ENCODE measurements at places on chromosomes 2 and 18.

- no peak for DNase-seq
These were observed 152.2 kb downstream of the ALPK2 start for GRCh38 chr18:58476516-58477256.

GRCh38 chr2:151051574-151052220, 210.0 kb downstream of the RBM43 start:
- peak; percentile 44 for DNase-seq

DNA sequence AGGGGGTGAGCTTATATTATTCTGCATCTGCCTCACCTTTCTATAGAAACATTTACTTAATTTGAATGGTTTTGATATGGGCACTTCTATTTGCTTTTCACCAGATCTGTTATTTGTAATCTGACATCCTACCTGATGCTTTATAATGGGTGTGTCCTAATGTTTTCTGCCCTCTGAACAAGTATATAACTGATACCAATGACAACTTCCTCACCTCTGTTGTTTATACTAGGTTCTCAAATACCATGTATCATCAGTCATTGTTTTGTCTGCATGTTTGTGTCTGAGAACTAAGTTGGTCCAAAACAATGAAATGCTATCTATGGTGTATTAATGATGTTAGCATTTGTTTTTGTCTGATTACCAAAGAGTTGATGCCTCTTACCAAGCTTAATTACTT, 45.8 kb downstream of the ITGA6 start:
- DNase-seq = no peak

DNA sequence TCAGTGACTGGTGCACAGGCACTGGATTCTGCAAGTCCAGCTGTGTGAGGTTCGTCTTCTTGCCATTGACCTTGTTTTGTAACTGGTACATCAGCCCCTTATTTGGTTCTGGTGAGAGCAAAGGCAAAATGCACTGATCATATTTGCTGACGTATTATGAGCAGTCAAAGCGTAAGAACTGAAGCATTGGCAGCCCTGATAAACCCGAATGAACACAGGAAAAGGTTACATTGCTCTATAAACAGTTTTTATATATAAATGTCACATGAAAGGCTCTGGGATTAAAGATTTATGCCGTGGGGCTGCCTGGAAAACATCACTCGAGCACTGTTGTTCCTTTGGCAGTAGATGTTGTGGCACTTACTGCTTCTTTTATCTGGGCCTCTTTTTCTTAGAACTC, 167.9 kb downstream of the IRS1 start:
- no peak for DNase-seq

- DNase-seq = no peak
These were observed 61.2 kb upstream of the FZD5 start for GRCh38 chr2:207830778-207831438.

- no peak for DNase-seq
These were observed 134.9 kb upstream of the REV1 start for GRCh38 chr2:99624677-99625076.

GRCh38 chr2:38886063-38886462, 3.6 kb upstream of the ARHGEF33 start:
- no peak for DNase-seq

GRCh38 chr2:168156661-168157060, 90.7 kb downstream of the STK39 start:
- DNase-seq = no peak

GRCh38 chr2:121826036-121826435, 70.6 kb downstream of the TSN start:
- DNase-seq = no peak

DNA sequence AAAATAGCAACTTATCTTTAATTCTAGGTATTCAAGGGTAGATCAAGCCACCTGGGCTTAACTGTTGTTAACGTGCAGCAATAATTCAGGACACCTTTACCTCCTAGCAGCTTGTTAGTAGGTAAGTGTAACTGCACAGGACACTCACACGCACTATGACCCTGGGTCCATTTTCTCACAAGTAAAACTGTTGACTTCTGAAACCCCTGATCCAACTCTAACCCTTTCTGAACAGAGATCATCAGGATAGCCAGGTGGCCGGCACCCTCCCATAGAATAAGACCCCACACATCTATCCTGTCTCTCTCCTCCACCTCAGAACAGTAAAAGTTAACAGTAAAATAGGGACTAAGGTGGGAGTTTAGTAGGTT, 610 bp downstream of the SPC25 start:
- no peak for DNase-seq

GRCh38 chr2:12884713-12885282, 168.1 kb downstream of the TRIB2 start:
- DNase-seq = no peak

DNA sequence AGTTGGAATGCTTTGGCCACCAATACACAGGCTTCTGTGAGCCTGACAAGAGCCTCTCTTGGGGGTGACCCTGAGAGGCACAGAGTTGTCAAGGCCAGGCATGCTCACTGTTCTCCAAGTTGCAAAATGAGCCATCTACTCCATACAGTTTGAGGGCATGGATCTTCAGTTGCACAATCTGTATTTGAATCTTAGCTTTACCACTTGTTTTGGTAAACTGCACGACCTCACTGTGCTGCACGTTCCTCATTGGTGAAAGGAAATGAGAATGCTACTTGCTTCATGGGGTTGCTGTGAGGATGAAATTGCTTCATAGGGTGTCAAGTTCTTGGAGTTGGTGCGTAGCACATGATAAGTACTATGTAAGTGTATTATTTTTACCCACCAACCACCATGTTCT, 12.0 kb upstream of the HAAO start:
- DNase-seq = no peak

GRCh38 chr2:85057226-85057962, 75.8 kb upstream of the TCF7L1 start:
- no peak for DNase-seq

DNA sequence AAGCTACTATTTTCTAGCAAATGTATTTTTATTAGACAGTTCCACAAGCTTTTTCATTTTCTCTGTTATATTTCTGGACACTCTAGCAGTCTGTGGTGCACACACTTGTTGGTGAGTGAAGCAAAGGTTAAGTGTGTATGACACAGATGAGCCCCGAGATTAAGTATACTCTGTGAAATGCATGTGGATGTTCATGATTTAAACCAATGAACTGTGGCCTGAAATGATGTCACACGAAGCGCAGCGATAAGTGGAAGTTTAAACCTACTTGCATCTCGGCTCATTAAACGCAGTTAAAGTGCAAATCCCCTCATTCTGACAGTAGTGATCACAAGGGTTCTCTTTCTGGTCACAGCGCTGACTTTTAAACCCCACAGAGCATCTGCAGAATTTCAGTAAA, 1488.8 kb upstream of the NXPH2 start:
- no peak for DNase-seq

GRCh38 chr2:109644571-109645275, 30.6 kb downstream of the SOWAHC start:
- DNase-seq = no peak

DNA sequence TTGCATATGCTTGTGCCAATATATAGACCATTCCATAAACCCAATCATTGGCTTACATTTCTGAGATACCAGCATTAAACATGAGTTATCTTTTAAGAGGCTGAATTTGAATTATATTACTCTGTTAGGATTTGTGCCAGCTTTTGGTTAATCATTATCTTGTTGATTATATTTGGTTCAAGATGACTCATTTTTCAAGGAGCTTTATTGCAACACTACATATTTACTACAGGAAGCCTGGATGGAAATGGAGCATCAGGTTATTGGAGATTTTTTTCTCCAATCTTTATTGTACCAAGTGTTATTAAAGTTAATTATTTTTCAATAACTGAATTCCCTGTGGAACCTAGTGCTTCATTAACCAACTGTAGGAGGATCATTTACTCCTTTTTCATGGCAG, 26.4 kb downstream of the EML4 start:
- no peak for DNase-seq

DNA sequence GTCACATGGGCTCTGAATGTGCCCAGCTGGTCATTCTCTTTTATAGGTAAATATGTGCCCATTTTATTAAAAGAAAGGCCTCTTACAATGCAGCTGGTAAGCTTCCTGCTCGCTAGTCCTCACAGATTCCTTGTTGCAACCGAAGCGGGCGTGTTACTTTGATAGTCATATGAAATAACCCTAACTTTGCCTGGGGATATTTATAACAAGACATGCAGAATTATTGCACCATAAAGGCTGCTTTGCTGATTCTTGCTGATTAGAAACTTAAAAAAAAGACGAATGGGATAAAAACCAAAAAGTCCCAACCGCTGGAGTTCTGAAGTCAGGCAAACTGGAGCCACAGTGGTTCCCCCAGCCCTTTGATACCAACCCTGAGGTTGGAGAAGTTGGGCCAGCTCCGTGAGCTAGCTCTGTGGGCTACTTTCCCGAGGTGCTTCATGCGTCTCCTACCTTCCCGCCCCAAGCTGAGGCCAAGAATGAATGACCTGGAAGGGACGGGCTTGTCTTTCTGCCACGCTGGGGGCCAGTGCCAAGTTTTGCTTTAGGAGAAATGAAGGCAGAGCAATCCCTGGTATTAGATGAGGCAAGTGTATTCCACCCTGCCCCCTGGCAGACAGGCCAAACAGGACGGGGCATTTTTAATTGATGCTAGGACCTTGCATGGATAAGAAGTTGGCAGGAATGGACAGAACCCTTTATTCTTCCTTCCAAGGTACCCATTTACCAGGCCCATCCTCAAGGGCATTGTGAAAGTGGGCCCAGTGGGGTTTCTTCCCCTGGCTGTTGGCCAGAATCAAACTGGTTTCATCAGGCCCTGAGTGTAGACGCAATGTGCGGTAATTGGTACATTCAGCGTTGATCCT, 140.4 kb downstream of the KCTD1 start:
- DNase-seq = no peak

GRCh38 chr2:99035920-99036319, 99.9 kb upstream of the CRACDL start:
- DNase-seq = no peak

GRCh38 chr2:148794558-148794957, 80.5 kb upstream of the KIF5C start:
- no peak for DNase-seq

GRCh38 chr2:41970988-41971660, 76.7 kb upstream of the PKDCC start:
- DNase-seq = no peak

GRCh38 chr2:624096-624495, 53.1 kb downstream of the TMEM18 start:
- DNase-seq = no peak

- no peak for DNase-seq
These were observed 89.3 kb downstream of the PARD3B start for GRCh38 chr2:204634564-204634963.

DNA sequence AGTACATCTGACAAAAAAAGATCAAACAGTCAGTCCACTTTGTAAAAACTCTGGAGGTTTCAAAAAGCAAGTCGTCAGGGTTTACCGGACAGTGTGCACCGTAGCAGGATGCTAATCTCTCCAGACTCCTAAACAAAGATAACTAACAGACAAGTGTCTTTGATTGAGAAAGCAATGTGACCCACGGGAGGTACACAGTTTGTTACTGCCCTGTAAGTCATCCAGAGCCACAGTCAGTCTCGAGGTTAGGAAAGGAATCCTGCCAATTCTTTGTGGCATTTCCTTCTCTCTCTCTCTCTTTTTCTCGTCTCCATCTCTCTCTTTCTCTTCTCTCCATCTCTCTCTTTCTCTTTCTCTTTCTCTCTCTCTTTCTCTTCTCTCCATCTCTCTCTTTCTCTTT, 42.8 kb downstream of the LRRTM4 start:
- DNase-seq = no peak

DNA sequence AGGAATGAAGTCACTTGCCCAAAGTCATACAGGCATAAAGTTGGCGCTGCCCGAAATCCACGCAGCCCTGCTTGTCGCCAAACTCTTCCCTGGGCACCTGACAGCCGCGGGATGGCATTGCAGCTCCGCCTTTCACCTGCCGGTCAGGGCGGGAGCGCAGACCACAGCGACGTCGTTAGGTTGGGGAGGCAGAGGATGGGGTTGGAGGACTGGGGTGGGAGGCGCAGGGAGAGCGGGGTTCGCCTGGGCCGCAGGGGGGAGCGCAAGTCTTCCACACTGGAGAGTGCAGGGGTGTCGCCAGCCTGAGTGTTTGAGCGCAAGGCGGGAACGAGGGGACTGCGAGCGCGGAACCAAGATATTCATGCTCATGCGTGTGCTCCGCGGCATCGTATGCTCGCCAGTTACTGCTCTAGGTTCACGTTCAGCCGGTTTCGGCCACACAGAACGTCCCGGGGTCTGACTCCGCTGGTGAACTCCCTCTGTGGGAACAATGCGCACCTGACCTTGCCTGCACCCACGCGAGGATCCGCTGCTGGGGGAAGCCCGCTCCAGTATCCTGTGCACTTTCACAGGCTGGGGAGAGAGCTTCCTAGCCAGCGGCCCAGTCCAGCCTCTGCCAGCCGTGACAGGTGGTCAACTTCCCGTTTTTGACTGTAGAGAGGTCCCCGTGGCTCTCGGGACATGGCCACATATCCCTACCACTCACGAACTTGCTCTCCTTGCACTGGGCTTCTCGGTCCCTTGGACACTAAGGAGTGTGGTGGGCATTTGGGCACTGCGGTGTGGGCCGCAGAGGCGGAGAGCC, 767 bp upstream of the NPPC start:
- DNase-seq = no peak

DNA sequence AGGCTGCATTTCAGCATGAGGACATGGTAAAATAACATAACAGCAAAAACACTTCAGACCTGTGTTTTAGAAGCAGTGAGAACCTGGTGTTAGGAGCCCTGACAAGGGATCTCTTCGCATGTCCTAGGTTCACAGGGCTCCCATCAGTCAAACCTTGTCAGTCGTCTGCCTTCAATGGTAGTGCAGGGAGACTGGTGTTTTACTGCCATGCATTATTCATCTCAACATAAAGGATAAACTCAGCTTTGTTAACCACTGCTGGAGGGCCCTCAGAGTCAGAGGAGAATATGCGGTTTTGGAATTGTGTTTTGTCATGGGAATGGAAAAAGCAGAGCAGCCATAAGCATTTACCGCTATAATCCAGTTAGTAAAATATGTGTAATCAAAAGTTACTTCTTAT, 275.9 kb upstream of the GCFC2 start:
- no peak for DNase-seq

GRCh38 chr2:216553093-216553478, 54.4 kb downstream of the RPL37A start:
- no peak for DNase-seq

GRCh38 chr2:53952519-53952918, 18.3 kb downstream of the PSME4 start:
- DNase-seq = no peak

GRCh38 chr18:52991246-52991645, 651.2 kb downstream of the DCC start:
- DNase-seq = no peak

DNA sequence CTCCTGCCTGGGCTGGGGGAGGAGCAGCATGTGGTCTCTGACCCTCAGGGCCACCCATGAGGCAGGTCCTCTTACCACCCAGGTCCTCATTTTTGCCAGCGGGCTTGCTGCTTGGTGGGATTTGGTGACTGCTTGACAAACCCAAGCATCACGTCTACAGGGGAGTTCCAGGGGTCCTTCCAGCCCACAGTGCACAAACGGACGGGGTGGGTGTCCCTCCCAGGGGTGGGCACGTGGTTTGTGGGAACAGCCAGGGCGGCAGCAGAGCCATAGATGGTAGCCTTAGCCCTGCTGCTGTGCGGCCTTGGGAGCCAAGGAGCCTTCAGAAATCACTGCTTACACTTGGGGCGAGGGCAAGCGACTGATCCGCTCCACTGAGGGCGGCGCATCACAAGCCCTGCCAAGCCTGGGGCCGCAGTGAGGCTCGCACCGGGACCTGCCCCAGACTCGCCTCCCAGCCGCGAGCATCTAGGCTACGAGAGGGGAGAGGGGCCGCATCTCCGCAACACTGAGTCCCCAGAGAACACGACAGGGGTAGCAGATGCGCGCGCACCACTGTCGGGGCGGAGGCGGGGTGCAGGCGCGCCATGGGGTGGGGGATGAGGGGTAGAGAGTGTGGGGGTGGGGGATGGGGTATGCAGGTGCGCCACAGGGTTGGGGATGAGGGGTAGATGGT, 36.9 kb downstream of the SNED1 start:
- DNase-seq = peak; percentile 34

All from CD4-positive, alpha-beta T cell treated with Interleukin-21 for 1 hour (primary cell).